ENCODE measurements at places on chromosomes 5 and 9.

DNA sequence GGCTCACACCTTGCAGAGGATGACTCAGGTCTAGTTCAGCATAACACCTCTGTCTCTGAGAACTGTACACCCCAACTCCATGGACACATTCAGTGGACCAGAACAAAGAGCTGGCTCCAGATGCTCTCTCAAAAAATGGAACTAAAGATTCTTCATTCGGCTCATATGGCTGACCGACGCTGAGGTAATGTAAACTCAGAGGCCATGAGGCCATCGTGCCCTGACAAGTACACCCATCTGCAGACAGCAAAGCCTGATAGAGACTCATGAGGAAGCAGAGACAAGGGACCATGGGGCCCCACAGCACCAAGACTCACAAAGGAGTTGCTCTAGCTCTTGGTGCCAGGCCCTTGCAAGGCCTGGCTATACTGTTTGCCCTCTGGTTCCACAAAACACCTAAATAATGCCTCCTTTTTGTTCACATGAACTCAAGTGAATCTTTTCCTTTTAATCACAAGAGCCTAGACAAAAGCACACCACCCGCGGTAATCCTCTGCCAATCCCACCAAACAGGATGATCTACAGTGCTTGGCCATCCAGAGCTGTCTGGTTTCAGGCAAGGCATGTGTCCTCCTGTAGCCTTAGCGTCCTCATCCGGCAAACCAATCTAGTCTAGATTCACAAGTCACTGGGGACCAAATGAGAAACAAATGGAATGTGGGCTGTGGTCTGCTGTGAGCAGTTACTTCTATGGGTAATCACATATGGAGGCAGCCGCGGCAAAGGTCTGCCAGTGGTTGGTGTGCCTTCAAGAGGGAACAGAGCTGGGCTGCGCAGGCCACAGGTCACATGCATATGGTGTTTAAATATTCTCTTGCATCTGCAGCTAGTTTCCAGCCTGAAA, 22.7 kb downstream of the MED27 start:
- no peak for DNase-seq

DNA sequence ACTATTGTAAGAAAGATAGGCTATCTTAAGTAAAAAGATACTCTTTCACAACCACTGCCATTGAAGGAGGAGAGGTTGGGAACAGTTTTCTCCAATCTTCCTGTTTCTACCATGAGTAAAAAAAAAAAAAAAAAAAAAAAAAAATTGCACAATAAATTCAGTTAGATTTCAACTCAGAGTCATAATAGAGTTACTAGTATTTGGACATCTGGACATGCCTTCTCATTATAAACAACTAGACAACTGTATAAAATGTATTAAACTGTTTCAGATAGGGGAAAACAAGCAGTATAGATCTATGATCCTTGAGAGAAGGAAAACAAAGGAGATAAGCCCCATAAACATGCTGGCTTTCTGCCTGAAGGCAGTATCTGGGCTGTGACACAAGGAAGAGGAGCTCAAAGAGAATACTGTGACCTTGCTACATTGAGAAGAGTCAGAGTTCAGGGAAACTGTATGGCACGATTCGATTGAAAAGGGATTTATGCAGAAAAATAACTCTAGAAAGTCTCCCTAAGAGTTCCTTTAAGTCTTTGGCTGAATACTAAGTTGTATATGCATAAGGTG, 249.2 kb upstream of the POU5F2 start:
- peak; percentile 65 for DNase-seq

DNA sequence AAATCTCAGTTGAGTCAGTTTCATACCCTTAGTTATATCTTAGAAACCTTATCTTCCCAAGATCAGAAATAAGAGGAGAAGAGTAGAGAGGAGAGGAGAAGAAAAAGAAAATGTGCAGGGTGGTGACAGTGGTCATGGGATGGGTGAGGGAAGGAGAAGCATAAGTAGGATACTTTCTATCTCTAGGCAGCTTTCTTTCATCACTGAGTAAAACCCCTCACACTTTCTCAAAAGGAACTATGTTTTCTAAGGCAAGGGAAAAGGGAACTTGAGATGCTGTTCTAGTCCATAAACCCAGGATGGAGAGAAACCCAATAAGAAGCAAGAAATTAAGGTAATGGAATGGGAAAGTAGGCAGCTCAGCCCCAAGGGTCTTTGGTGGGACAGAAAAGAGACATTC, 225.3 kb downstream of the MCTP1 start:
- no peak for DNase-seq

DNA sequence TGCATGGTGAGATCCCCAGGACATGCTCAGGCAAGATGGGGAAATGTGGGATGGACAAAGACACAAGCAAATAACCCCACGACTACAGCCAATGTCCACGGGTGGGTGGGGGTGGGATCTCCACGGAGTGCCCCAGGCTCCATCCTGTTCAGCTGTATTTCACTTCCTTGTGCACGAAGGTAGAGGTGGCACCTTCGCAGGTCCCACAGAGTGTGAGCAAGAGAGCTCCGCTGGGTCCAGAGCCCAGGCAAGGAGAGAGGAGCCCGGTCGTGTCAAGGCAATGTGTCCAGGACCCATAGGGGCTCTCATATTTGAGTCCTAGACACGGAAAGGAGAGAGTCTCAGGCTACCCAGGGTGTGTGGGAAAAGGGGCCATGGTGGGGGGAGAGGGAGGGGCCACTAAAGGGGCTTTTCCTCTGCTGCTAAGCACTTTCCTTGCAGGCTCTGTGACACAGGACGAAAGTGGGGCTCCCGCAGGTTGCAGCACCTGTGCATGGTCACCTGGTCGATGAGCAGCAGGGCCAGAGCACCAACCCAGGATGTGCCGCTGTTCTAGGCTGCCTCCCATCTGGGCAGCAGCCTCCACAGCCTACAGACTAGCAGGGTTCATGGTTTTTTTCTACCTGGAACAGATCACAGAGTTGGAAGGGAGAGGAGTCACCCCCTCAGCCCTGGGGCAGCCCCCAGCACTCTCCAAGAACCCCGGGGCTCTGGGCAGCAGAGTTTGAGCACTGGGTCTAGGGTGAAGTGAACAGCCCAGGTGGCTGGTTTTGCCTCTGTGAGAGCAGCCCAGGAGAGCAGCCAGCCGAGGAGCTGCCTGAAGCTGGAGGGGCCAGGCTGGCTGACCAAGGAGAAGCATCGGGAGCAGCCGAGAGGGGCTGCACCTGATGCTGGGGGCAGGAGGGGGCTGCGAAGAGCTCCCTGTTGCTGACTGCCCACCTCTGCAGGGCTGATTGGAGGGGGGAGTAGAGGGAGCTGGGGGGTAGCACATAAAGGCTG, 100.7 kb upstream of the MVB12B start:
- no peak for DNase-seq

DNA sequence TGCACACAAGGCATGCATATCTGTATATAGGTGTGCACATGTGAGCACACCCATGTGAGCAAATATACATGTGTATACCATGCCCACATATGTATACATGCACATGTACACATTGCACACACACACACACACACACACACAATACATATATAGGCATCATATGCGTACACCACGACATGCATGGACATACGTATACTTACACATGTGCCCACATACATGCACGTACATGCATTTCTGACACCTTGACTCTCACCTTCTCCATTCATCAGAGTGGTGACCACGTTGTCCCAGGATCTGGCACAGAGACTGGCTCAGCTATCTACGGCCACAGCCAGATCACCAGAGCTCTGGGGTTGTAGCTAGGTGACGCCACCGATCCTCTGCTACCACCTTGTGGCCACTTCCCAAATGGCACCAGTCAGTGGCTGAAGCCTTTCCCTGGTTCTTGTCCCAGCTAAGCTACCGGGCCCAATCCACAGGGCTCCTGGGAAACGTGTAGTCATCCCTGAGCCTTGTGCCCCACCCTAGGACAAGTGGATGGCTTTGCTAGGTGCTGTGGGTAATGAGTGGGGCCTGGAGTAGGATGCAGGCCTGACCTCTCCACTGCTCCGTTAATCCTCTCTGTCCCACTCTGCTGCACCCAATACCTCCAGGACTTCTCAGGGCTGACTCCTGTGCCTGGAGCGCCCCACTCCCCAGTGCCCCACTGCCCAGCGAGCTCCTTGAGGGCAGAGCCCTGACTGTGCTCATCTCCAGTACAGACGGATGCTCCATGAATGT, 194.4 kb downstream of the RGS3 start:
- peak; percentile 88 for DNase-seq

GRCh38 chr9:90946982-90947381, 145.4 kb downstream of the SYK start:
- no peak for DNase-seq

DNA sequence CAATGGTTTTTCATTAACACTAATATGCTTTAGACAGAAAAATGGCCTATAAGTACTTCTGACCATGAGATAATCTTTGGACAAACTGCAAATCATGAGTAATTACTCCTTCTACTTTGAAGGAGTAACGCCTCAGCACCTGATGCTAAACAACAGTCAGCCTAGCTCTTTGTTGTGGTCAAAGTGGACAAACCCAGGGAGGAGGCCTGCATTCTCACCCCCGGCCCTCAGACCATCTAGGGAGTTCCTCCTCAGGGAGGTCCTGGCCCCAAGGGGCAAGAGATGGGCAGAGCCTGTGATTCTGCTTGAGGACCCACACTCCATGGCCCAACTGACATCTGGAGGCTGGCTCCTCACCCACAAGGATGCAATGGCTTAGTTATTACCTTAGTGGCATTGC, 48.2 kb upstream of the ANGPTL2 start:
- DNase-seq: no peak

DNA sequence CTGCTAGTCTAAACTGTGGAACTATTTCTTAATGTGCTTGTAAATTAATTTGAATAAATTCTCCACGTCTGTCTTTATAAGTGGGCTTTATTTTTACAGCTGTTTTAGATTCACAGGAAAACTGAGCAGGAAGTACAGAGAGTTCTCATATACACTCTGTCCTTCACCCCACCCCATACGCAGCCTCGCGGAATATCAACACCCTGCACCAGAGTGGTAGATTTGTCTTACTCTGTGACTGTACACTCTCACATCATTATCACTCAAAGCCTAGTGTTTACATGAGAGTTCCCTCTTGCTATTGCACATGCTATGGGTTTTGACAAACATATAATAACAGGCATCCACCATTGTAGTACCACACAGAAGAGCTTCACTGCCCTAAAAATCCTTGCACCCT, 179.7 kb upstream of the DAB2 start:
- DNase-seq: no peak

GRCh38 chr9:96441798-96442445, 8.0 kb upstream of the HABP4 start:
- peak; percentile 49 for DNase-seq

- no peak for DNase-seq
These were observed 15.1 kb upstream of the CXCL14 start for GRCh38 chr5:135593886-135594285.

GRCh38 chr5:101915554-101915953, 380.5 kb downstream of the SLCO4C1 start:
- DNase-seq: no peak

DNA sequence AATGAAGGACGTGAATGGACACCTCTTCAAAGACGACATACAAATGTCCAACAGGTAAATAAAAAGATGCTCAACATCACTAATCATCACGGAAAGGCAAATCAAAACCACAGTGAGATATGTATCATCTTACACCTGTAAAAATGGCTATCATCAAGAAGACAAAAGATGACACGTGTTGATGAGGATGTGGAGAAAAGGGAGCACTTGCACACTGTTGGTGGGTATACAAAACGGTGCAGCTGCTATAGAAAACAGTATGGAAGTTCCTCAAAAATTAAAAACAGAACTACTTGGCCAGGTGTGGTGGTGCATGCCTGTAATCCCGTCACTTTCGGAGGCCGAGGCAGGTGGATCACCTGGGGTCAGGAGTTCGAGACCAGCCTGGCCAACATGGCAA, 47.9 kb downstream of the STK10 start:
- DNase-seq: no peak

DNA sequence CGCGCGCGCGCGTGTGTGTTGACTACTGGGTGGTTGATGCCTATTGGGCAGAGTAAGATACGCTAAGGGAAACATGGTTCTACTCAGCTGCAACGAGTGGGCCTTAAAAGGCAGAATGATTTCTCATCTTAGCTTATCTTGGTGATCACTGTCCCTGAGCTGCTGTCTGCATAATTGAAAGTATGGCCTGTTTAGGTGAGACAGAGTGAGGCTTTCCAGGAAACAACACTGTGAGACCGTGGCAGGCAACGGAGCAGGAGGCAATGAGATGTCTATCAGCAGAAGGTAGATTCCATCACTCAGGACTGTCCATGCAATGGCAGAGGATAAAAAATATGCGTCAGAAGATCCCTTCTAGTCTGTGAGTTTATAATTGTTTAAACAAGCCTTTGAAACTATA, 277.2 kb downstream of the TRIM32 start:
- DNase-seq: no peak

GRCh38 chr5:111158105-111158744, 66.0 kb upstream of the CAMK4 start:
- peak; percentile 77 for DNase-seq

- DNase-seq: no peak
These were observed 803.5 kb downstream of the TLE1 start for GRCh38 chr9:80885894-80886293.

DNA sequence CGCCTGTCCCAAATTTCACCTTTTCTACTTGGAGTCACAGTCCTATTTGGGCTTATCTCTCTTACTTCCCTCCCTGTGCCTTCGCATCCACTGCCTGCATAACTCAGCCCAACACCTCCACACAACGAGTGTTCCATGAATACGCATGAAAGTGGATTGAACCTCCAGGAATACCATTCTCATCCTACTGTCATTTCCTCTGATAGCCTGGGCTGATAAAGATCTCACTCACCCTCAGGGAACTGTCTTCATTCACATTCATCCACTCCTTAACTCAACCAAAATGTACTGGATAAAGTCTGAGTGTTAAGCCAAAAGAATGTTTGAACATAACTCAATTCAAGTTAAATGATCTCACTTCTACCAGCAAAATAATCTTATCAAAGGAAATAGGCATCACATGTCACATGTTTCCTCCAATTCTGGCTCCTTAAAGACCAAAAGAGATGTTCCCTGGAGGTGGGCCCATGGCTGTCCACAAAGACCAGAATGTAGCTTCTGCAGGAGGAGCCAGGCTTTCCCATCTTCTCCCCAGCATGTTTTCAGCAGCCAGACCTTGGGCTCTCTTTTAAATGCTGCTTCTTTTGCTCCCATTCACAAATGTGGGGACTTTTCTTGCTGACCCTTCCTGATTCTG, 28.4 kb upstream of the TRIO start:
- no peak for DNase-seq

DNA sequence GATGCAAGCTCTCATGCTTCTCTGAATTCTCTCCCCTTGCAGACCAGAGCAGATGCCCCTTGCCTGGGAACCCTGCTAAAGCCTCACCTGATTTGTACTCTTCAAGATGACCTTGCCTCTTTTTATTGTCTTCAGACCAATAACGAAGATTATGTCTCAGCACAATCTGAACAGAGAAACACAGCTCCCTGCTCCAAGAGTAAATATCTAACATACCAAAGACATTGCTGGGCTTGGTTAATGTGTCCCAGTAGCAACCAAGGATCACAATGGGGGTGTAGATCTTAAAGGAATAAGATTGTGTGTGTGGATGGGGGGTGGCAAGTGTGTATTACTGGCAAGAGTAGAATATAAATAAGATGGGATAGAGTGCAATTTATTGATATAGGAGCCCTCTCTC, 67.6 kb upstream of the LHFPL2 start:
- no peak for DNase-seq

- DNase-seq: no peak
These were observed 22.1 kb upstream of the TPD52L3 start for GRCh38 chr9:6305954-6306563.

All from colonic mucosa (tissue), 4 donors.